ENCODE measurements at places on chromosomes 1 and 21. TPM values are rescaled to one million over a fixed set of nuclear protein-coding genes. Genes with fewer than 3 reads are reported as not detected.

The CFHR4 gene
- not detected for total RNA-seq

The OR2M3 gene
- total RNA-seq = not detected

The CASQ2 gene
- total RNA-seq = not detected

The SLC1A7 gene
- total RNA-seq = under 0.01 TPM

The DMRTA2 gene
- not detected for total RNA-seq

The GUCA2A gene
- not detected for total RNA-seq

The RHBDL2 gene
- 3.8 TPM for total RNA-seq

The LIPI gene
- not detected for total RNA-seq

The RGS18 gene
- total RNA-seq = not detected

The MYBPH gene
- total RNA-seq = 0.52 TPM

The HIVEP3 gene
- 1.0 TPM for total RNA-seq

The PDC gene
- not detected for total RNA-seq

The UBL4B gene
- 0.32 TPM for total RNA-seq

The LCE1C gene
- not detected for total RNA-seq

The FAF1 gene
- 79.9 TPM for total RNA-seq

The SPRR3 gene
- total RNA-seq = not detected

The SPRR1A gene
- total RNA-seq = not detected

The TSPEAR gene
- not detected for total RNA-seq

The ACBD3 gene
- total RNA-seq = 105 TPM

The TTLL7 gene
- 13.9 TPM for total RNA-seq

The GMEB1 gene
- 9.3 TPM for total RNA-seq

The PLEKHG5 gene
- 5.0 TPM for total RNA-seq

The RCSD1 gene
- total RNA-seq = 0.26 TPM

The GPR37L1 gene
- under 0.01 TPM for total RNA-seq

The ST6GALNAC5 gene
- total RNA-seq = 1.0 TPM

The CAPN2 gene
- total RNA-seq = 264 TPM

The TCEA3 gene
- 71.5 TPM for total RNA-seq

The FCRL6 gene
- not detected for total RNA-seq

The FYB2 gene
- not detected for total RNA-seq

The KRTAP12-2 gene
- total RNA-seq = not detected

The SH3BGR gene
- total RNA-seq = 1.4 TPM

The KRTAP6-1 gene
- total RNA-seq = not detected

The CCDC185 gene
- total RNA-seq = not detected
